RCC 7860 (cell line): ENCODE measurements at places on chromosomes 11 and 22.

- DNase-seq: no peak
Observed at GRCh38 chr11:123754101-123754568, at the start of gene OR6X1. OR6X1 (minus strand) TSS chr11:123754518; CDS start chr11:123754518, 0 bp downstream.

GRCh38 chr11:73520353-73521061 is 77.4 kb downstream of the FAM168A start:
- no peak for DNase-seq

- DNase-seq: no peak
Observed at GRCh38 chr11:123585206-123585605, 69.2 kb downstream of the SCN3B start.

- no peak for DNase-seq
Observed at GRCh38 chr11:18309691-18310090, 12.2 kb downstream of the HPS5 start.

- DNase-seq: peak; percentile 47
Observed at GRCh38 chr11:86162239-86162638, 82.3 kb upstream of the EED start.
